ENCODE measurements at places on chromosomes 1 and 21.

DNA sequence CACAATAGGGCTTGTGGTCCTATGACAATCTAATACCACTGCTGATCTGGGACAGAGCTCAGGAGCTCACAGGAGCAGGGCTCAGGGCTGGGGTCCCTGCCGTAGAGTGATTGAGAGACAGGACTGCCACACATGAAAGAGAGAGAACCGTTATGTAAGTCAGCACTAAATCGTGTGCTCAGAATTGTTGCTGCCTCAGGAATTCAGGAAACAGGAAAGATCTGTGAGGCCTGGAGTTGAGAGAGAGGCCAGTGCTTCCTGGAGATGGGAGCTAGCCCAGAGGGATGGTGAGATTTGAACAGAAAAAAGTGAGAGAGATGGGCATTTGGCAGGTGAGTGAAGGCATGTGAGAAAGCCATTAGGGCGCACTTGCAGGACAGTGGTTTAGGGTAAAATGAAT, 17.5 kb upstream of the ACBD6 start:
- no peak for DNase-seq

DNA sequence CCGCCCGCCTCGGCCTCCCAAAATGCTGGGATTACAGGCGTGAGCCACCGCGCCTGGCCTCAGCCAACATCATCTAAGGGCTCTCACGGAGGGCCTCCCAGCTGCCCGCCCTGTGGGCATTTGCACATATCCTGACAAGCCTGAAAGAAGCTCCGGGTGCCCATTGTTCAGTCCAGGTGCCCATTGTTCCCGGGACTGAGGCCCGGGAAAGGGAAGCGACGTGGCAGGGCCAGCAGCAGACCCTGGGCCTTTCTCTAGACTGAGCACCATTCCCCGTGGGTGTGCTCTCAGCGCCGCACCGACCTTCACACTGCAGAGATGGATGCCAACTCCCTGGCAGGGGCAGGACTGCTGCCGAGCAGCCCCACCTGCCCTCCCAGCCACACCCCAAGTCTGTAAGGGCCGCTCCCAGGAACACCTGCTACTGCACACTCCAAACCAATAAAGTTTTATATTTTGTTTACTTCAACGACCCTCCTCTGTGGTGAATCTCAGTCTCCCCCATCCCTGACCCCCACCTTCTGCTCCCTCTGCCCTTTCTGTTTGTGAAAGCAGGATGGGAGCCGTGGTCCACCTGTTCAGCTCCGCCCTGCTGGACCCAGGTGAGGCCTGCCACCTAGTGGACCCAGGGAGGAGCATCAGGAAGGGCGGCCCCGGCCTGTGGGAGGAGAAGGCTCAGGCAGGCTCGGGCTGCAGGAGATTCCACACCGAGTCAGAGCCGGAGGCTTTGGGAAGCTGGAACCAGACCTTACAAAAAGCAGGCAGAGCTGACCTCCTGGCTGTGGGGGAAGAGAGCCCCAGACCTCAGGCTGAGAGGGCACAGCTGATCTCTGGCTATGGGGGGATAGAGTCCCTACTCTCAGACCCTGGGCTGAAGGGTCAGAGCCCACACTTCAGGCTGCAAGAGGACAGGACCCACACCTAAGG, 1.1 kb upstream of the TMEM82 start:
- DNase-seq = peak; percentile 88

DNA sequence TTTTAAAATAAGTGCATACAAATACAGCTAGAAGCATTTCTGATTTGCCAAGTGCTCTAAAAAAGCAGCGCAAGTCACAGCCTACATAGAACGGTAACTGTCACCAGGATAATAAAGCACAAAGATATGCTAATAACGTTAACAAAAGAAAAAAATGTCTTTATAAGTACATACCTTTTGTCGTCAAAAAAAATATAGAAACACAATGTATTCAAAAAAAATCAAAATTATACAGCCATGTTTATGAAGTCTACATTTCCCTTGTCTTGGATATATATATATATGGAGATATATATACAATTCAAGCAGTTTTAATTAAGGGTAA, 3.2 kb downstream of the IRF2BP2 start:
- DNase-seq = no peak

DNA sequence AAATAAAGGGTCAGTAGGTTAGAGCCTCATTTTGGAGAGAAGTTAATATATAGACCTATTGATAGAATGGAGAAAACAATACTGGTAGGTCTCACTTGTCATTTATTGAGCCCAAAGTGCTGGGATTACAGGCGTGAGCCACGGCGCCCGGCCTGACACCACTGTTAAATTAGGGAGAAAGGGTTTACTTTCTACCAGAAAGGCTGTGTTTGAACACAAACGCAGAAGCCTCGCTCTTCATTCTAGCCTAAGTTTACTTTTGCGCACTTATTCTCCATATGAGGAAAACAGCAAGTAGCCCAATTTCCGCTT, 710 bp upstream of the PRPF3 start:
- no peak for DNase-seq

- DNase-seq = peak; percentile 92
These were observed 23.9 kb downstream of the GPR161 start for GRCh38 chr1:168112673-168113305.

GRCh38 chr1:26318338-26319064, 743 bp downstream of the CD52 start:
- DNase-seq = no peak

GRCh38 chr1:91026320-91026719, 4.5 kb upstream of the ZNF644 start:
- DNase-seq = peak; percentile 3

GRCh38 chr1:97334454-97334853, 586.4 kb downstream of the DPYD start:
- no peak for DNase-seq
